Left renal pelvis (tissue), 4 donors: ENCODE measurements at places on chromosomes 1 and 21. TPM values are rescaled to one million over a fixed set of nuclear protein-coding genes. Genes with fewer than 3 reads are reported as not detected.

DNA sequence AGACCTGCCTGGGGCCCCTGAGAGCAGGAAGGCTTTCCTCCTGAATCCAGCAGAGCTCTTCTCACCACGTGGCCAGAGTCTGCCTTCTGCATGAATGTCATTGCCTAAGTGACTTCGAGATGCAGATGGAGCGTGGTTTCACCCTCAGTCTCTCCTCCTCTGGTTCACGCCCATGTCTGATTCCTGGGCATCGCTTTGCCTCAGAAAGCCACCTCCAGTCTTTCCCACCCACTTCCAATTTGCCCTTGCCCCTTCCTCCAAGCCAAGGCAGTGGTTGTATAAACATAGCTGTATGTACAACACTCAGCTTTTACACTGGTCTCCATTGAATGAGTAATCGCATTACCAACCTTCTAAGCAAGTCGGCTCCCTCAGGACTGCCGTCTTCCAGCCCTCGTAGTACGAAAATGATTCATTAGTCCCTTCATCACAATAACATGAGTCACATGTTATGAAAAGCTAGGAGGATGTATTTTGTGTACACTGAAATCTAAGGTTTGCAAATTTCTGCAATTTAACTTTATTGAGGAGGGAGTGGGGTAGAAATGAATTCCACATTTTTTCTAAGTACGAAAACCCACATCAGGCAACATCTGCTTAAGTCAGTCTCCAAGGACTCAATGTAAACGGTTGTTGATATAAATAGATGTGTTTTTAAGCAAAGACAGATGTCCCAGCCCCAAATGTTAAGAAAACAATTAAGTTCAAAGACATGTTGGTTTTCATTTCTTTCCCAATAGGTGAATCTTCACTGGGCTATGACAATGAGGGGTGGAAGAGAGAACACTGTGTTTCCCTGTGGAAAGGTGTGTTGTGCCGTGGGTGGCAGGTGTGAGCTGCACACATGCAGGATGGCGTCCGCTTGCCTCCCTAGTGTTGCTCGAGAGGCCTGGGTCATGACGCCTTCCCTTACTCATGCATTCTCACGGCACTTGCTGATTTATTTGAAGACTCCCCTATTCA, 32.3 kb upstream of the ETS2 start:
- no peak for DNase-seq

GRCh38 chr1:35882945-35883634, at the start of gene AGO1:
Gene AGO1, plus strand, starts transcription at chr1:35883209. Its CDS starts 213 bp downstream, at chr1:35883422.
- DNase-seq = peak; percentile 84

GRCh38 chr1:196466654-196467053, 141.6 kb downstream of the KCNT2 start:
- no peak for DNase-seq

The FOXD2 gene
- polyA plus RNA-seq = 12.9 TPM
